ENCODE measurements at places on chromosomes 7 and 10. TPM values are rescaled to one million over a fixed set of nuclear protein-coding genes. Genes with fewer than 3 reads are reported as not detected.

- DNase-seq: no peak
These were observed 221.2 kb downstream of the CELF2 start for GRCh38 chr10:11238893-11239292.

DNA sequence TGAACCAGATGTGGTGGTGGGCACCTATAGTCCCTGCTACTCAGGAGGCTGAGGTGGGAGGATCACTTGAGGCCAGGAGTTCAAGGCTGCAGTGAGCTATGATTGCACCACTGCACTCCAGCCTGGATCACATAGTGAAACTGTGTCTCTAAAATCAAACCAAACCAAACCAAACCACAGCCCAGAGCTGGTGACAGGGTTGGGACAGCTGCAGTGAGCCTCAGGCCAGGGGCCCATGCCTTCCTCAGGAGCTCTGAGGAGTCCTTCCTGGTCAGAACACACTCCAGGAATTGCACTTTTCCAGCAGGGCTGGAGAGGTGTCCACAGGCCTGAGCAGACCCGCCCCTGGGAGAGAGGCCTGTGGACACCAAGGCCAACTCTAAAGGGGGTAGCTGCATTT, 32.5 kb upstream of the OCM2 start:
- DNase-seq: no peak

The LRRC27 gene
- 5.0 TPM for total RNA-seq

DNA sequence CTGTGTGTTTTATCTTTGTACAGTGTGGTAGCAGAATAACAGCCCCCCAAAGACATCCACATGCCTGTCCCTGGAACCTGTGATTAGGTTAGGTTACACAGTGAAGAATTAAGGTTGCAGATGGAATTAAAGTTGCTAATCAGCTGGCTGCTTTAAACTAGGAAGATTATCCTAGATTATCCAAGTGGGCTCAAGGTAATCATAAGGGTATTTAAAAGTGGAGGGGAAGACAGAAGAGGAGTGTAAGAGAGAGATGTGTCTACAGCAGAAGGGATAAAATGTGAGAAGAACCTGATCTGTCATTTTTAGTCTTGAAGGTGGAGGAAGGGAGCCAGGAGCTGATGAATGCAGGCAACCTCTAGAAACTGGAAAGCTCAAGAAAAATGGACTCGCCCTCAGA, 117.6 kb downstream of the ARHGAP22 start:
- no peak for DNase-seq

The PWWP2B gene
- total RNA-seq: 9.4 TPM

- no peak for DNase-seq
These were observed 3.7 kb upstream of the CYP3A43 start for GRCh38 chr7:99824091-99824490.

DNA sequence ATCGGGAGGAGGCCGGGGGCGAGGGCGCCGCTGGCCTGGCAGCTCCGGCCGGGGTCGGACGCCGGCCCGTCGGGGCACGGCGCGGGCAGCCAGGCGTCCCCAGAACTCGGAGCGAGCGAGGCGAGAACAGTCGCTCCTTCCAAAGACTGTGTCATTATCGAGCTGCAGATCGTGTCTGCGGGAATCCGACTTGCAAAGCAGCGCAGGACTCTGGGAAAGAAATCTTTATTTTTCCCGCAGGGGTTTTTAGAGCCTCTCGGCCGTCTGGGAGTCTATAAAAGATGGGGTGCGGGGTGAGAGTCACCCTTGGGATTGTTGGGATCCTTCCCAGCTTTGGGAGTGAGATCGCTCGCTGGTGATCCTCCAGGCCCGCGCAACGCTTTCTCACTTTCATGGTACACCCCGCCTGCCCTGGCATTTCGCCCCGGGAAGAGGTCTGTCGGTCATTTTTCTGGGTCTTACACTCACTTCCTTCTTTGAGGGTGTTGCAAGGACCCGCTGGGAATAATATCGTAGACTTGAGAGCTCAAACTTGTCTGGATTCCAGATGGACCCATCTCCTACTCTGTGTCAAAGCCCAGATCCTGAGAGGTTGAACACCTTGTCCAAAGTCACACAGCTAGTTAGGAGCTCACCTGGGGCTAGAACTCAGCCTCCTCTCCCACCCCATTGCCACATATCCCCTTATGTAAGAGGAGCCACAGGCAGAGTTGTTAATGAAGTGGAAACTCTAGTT, 1.0 kb downstream of the UBTD1 start:
- peak; percentile 31 for DNase-seq

The HK1 gene
- 97.1 TPM for total RNA-seq

The DYNC1I1 gene
- 14.0 TPM for total RNA-seq

DNA sequence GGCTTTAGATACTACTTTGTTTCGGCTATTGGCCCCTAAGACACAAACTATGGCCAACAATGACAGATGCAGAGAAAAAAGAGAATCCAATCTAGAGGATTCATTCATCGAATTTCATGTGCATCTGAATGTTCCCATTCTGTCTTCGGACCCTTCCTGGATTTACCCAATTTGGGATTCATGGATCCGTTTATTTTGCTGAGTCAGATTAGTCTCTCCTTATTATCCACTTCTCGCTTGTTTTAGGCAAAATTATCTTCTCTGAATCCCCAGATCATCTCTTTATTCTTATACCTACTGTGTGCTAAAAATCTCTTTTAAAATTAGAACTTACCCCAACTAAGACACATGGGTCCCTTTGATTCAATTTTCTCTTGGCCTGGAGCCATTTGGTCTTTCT, 6.5 kb downstream of the TRPV6 start:
- DNase-seq: no peak
